ENCODE measurements at places on chromosomes 7 and 10. TPM values are rescaled to one million over a fixed set of nuclear protein-coding genes. Genes with fewer than 3 reads are reported as not detected.

Gene DPP6
- total RNA-seq: 2.0 TPM

Gene SPDYE8
- total RNA-seq: 0.10 TPM

Gene SPDYE2
- not detected for total RNA-seq

Gene TMEM273
- 12.0 TPM for total RNA-seq

Gene AGR2
- 21.7 TPM for total RNA-seq

Gene ERVW-1
- total RNA-seq: 0.20 TPM

Gene TMEM176A
- total RNA-seq: 8.8 TPM

Gene PHKG1
- 8.9 TPM for total RNA-seq

Gene OGDHL
- total RNA-seq: 0.89 TPM

Gene PPP1R9A
- total RNA-seq: 15.0 TPM

Gene PTPN20
- 3.2 TPM for total RNA-seq

Gene PAPOLB
- 0.30 TPM for total RNA-seq

Gene CRHR2
- 0.20 TPM for total RNA-seq

Gene OPN1SW
- not detected for total RNA-seq

Gene STEAP1
- 16.3 TPM for total RNA-seq

Gene FBH1
- total RNA-seq: 56.4 TPM

Gene CNPY4
- 23.4 TPM for total RNA-seq

Gene HOXA2
- 0.89 TPM for total RNA-seq

Gene MYL7
- total RNA-seq: 2.0 TPM

Gene KNDC1
- 1.1 TPM for total RNA-seq

Gene POM121L12
- total RNA-seq: not detected

Gene SPAM1
- total RNA-seq: not detected

Gene HYAL4
- not detected for total RNA-seq

Gene PALD1
- total RNA-seq: 8.6 TPM

Gene ORAI2
- 5.2 TPM for total RNA-seq

Gene MARVELD1
- 17.3 TPM for total RNA-seq

Gene SKIDA1
- total RNA-seq: 1.2 TPM

Gene PNLIPRP1
- not detected for total RNA-seq

Gene GFRA1
- 49.8 TPM for total RNA-seq

Gene PODXL
- total RNA-seq: 11.4 TPM

Data from skin of body (tissue), 3 donors.